ENCODE measurements at places on chromosomes 6 and 20.

- DNase-seq = no peak
Measured at GRCh38 chr6:129353067-129353466, 356.9 kb downstream of the ARHGAP18 start.

GRCh38 chr20:46850416-46850815, 44.2 kb upstream of the EYA2 start:
- DNase-seq = peak; percentile 48

DNA sequence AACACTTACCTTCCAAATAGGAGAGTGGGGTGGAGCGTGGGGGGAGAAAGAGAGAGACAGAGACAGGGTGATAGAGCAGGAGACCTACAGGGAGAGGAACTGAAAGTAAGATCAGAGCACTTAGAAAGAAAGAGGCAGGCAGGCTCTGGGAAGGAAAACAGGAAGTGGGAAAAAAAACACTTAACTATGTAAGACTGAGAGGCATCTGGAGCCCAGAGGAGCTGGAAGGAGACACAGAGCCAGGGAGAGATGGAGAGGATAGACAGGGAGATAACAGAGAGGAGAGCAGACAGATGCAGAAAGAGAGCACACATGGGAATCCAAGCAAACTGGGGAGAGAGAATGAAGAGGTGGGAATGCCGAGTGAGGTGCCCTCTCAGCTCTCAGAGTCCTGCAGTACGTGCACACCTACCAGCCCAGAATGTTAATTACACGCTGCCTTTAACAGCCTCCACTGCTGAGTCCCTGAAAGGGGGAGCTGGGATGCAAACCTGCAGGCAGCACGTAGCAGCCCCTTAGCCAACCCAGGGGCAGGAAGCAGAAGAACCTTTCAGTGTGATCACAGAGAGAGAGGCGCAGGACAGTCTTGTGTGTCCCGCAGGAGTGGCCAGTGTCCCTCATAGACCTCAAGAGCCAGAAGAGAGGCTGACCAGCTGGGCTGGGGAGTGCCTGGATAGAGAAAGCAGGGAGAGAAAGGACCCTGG, 132.7 kb upstream of the LRFN2 start:
- DNase-seq = peak; percentile 75

- no peak for DNase-seq
Measured at GRCh38 chr6:138293428-138294395, 75.4 kb upstream of the PBOV1 start.

GRCh38 chr6:91812596-91813274, 1225.9 kb upstream of the MAP3K7 start:
- DNase-seq = peak; percentile 21

- peak; percentile 88 for DNase-seq
Measured at GRCh38 chr6:31545291-31545690, 1.1 kb downstream of the ATP6V1G2 start.
